ENCODE measurements at places on chromosomes 4 and X. TPM values are rescaled to one million over a fixed set of nuclear protein-coding genes. Genes with fewer than 3 reads are reported as not detected.

DNA sequence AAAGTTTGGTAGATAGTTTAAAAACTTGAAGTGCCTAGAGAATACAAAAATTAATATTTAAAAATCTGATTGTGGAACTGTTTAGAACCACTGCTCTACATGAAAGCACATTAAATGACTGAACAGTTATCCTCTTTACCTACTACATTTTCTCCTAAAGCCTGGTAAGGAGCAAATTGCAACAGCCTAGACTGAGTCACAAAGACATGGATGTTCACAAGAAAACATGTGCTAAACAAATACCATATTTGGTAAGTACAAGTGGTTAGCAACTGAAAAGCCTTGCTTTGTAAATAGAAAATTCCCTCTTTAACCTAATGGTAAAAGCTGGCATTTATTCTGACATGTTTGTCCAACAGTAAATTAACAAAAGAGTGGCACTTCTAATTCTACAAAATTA, 203.1 kb downstream of the FBXO8 start:
- peak; percentile 4 for DNase-seq

DNA sequence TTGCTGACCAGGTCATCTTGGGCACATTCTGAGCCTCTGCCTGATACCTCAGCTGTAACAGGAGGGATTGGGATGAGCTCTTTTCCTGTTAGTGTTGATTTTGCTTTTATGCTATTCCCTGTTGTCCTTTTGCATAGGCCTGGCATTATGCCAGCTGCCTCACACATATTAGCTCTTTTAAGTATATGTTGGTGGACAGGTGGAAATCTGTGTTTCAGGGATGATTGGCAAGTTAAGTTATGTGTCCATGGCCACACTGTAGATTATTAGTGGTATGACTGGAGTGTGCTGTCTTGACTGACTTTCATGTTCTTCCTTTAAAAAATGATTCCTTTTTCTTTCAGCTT, 28.9 kb downstream of the NSD2 start:
- no peak for DNase-seq

The TCEAL3 gene
- total RNA-seq = 77.7 TPM

- no peak for DNase-seq
Measured at GRCh38 chr4:2482693-2483092, 13.8 kb downstream of the RNF4 start.

DNA sequence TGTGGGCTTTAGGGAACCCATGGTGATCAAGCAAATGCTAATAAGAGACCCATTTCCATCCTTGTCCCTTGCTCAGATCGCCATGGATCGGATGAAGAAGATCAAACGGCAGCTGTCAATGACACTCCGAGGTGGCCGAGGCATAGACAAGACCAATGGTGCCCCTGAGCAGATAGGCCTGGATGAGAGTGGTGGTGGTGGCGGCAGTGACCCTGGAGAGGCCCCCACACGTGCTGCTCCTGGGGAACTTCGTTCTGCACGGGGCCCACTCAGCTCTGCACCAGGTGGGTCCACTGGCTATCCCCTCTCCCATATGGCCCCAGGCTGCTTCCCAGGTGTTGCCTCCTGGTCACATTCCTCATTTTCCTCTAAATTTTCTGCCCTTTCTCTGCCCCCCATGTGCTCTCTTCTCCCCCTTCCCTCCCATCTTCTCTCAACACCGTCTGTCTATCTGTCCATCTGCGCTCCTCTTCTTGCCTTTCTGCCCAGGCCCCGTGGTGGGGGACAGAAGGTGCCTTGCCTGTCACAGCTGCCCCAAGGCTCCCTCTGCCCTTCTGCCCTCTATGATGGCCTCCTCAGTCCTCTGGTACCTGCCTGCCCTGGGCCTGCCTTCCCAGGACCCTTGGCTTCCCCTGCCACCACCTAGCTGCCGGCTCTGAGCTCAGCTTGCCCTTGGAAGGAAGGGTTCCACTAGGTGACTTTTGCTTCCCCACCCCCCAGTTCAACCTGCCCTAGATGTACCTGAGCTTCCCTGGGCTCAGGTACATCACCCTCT, 5.2 kb downstream of the CDK16 start:
- DNase-seq = no peak

GRCh38 chrX:19739683-19740082, 147.7 kb downstream of the SH3KBP1 start:
- DNase-seq = peak; percentile 81

- no peak for DNase-seq
Measured at GRCh38 chr4:27934871-27935270, 1074.2 kb downstream of the STIM2 start.

GRCh38 chr4:38620065-38620464, 43.9 kb upstream of the KLF3 start:
- DNase-seq = no peak

- DNase-seq = no peak
Measured at GRCh38 chr4:117412661-117413060, 327.3 kb upstream of the TRAM1L1 start.

The MMGT1 gene
- total RNA-seq = 62.9 TPM

DNA sequence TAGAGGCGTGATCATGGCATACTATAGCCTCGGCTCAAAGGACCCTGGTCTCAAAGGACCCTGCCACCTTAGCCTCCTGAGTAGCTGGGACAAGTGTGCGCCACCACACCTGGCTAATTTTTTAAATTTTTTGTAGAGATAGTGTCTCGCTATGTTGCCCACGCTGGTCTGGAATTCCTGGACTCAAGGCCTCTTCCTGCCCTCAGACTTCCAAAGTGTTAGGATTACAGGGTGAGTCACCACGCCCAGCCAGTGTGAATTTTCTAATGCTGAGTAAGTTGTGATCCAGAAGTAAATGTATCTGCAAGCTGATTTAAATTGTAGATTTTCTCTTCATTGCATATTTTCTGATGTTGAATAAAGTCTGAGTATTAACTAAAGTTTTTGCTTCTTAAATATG, 2.6 kb upstream of the ZNF674 start:
- peak; percentile 85 for DNase-seq

The ADGRL3 gene
- 0.07 TPM for total RNA-seq

The MAPK10 gene
- total RNA-seq = 2.3 TPM

The IL2 gene
- not detected for total RNA-seq

GRCh38 chr4:19925516-19925915, 326.2 kb upstream of the SLIT2 start:
- no peak for DNase-seq

GRCh38 chr4:158581161-158581560, 59.5 kb downstream of the RXFP1 start:
- no peak for DNase-seq

The APLN gene
- total RNA-seq = 2.1 TPM

GRCh38 chr4:13088726-13089658, 395.1 kb downstream of the RAB28 start:
- DNase-seq = peak; percentile 76

DNA sequence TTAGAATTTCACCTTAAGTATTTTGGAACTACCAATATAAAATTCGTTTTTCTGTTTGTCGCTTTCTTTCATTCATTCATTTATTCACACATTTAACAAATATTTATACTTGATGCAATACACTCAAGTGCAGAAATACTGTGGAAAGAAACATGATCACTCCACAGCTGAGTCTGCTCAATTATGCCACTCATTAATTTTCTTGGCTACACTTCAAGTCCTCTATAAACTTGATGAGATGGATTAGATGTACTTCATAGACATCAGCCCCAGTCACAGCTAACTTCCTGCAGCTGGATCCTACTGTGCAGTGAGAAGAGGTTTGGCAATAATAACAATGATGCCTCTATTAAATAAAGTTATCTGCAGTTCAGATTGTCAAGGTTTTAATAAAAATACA, 208.1 kb downstream of the PDGFC start:
- DNase-seq = peak; percentile 51

DNA sequence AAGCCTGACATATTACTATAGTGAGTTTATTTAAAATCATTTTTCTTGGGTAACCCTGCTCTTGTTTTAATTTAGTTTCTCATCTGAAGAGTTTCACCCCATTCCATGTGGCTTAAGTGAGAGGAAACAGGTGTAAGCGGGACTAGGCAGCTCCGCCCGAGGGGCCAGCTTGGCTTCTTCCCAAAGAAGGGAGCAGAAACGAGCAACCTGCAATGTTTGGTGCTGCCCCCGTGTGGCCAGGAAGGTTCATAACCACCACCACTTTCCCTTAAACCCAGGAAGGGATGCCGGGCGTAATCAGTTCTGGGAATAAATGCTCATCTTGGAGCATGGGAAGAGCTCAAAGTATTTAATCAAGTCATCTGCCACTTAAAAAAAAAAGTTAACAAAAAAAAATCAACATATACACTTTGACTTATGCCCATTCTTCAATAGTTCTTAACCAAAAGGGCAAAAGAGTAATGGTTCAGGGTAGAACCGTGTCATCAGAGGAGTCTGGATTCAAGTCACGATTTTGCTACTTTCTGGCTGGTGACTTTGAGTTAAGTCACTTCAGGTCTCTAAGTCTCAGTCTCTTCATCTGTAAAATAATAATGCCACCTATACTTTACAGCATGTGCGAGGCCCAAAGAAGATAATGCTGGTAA, 147.9 kb downstream of the NSUN7 start:
- DNase-seq = peak; percentile 50

- no peak for DNase-seq
Measured at GRCh38 chrX:117429501-117429900, 687.1 kb downstream of the KLHL13 start.

DNA sequence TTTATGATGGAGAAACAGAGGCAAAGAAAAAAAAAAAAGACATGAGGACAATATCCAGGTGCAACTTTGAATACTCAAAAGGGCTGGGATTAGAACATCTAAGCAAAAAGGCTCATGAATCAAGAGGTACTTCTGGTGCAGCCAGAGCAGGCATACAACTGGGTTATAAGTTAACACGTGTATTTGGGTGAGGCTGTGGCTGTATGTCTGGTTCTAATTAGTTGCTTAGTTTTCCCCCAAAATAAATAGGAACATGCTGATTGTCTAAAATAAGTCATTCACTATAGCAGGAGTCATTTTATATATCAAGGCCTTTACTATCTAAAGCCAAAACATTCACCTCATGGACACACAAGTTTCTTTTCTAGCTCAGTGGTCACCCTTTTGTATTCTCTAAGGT, 20.2 kb downstream of the NHS start:
- no peak for DNase-seq

DNA sequence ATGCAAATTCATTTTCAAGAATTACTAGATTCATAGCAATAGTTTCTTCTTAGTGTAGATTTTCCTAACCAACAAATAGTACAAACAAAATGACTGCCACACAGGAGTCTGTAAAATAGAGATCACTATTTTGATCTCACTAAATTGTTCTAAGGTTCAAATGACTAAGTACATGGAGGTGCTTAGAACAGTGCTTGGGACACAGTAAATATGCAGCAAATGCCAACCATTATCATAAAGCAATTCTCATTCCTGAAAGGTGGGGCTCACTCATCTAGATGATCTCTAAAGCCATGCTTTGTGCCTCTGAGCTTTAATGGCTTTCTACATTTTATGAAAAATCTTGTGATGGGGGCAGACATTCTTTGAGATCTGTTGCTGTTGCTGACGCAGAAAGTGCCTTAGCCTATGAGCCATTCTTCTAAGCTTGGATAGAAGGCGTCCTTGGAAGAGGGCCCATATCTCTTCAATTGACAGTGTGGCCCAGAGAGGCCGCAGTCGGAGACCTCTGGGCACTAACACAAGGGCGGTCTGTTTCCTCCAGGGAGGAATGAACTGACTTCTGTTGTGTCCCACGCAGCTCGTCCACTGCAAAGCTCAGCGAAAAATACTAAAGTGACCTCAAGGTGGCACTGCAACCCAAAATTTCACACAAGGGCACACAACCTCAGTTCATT, 23.5 kb downstream of the TLR10 start:
- DNase-seq = peak; percentile 50

GRCh38 chr4:15586066-15586465, 69.1 kb downstream of the FBXL5 start:
- no peak for DNase-seq

The TMEM31 gene
- not detected for total RNA-seq

- no peak for DNase-seq
Measured at GRCh38 chrX:44042751-44043150, 69.6 kb upstream of the NDP start.

The CLDN34 gene
- not detected for total RNA-seq

DNA sequence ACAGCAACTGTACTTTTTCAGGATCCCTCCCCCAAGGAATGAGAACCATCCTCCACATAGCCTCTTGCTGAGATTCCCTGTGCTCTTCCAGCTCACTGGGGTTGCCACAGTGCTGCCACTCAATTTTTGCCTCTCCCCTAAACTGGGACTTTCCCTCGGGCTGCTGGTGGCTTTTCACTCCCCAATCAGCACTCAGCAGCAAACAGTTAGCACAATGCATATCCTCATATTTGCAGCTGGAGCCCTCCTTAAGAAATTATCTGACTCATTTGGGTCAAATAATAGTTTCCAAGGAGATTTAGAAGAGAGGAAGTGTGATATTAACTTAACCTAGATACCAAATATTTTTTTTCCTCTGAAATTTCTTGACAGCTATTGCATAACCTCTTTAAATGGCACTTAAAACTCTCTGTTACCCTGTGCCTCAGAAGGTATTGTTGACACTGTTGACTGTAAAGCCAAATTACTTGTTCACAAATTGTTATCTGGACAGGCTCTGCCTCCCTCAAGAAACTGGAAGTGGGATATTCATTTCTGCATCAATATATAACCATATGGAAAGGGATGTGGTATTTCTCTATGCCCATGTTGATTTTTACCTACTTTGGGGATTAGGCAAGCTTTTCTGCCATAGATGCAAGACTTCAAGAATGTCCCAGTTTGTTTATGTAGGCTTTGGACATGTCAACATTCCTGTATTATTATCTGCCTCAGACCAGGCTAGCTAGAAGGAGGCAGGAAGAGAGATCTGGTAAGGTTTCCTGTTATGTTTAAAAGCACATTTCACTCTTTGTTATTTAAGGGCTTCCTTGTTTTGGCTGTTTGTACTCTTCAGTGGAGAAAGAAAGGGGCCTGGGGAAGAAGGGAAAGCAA, 58.0 kb downstream of the SEPTIN11 start:
- DNase-seq = peak; percentile 75

The YY2 gene
- total RNA-seq = 1.1 TPM

DNA sequence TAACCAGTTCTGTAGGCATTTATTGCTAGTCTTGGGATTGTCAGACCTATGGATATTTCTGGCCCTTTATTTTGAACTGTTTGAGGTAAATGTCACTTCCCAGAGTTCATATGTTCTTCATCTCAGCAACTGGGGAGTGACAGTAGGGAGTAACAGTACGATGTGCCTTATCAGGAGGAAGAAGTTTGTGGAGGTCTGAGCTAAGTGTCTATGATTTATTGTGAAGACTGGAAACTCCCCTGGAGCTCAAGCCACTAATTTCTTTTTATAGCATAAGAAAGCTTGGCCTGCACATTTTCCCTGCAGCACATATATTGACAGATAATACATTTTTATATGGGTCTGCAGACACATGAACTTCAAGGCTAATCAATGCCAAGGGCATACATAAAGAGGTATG, 383.8 kb downstream of the GRXCR1 start:
- no peak for DNase-seq

- DNase-seq = no peak
Measured at GRCh38 chr4:8322794-8323704, 53.5 kb downstream of the HTRA3 start.

GRCh38 chrX:43564953-43565352, 91.1 kb upstream of the MAOA start:
- no peak for DNase-seq

The DMP1 gene
- total RNA-seq = not detected
